Right renal cortex interstitium (tissue), 3 donors: ENCODE measurements at places on chromosomes 12 and 14. TPM values are rescaled to one million over a fixed set of nuclear protein-coding genes. Genes with fewer than 3 reads are reported as not detected.

- no peak for DNase-seq
These were observed 59.1 kb upstream of the AMN start for GRCh38 chr14:102863381-102863780.

DNA sequence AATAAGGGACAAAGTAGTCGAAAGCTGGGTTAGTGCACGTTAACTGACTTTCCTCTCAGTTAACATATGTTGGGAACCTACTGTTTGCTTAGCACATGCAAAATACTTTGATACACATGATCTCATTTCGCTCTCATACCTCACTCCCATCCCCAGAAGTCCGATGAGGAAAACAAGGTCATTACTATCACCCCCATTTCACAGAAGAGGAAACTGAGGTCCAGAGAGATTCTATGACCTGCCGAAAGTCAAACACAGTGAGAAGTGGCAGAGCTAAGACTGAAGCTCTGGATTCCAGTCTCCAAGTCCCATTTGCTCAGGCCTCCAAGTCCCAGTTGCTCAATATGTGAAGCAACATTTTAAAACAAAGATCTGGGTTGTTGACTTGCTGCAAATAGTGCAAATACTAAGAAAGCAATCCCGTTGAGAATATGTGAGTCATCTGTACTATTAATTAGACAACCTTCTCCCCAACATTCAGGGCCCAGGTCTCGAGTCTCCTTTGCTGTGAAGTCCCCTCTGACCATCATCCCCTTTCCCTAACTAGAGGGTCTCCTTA, 170.6 kb upstream of the PWP1 start:
- no peak for DNase-seq

- DNase-seq = no peak
These were observed 7.5 kb upstream of the MANSC4 start for GRCh38 chr12:27787559-27787958.

PTPN11 gene
- polyA plus RNA-seq = 84.4 TPM

HDAC7 gene
- polyA plus RNA-seq = 70.3 TPM

DNA sequence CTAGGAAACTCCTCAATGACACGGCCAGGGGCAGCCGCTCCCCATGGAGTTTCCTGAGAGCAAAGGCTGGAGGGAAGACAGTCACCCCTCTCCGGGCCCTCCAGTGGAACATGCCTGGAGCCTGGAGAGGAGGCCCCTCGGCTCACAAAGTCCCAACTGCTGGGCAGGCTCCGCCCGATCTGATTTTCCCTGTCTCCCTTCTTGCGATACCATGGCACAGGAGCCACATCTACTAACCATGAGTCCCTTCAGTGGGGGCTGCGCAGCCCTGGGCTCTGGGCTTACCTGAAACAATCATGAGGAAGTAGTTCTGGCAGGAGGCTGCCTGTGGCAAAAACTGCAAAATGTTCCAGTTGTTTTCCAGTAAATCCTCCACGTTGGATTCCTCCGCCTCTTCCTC, 15.3 kb downstream of the P2RX2 start:
- DNase-seq = no peak

GRCh38 chr12:23628806-23629205, 320.7 kb downstream of the SOX5 start:
- no peak for DNase-seq

GRCh38 chr12:1216560-1216959, 225.5 kb downstream of the ERC1 start:
- DNase-seq = no peak

SVOP gene
- polyA plus RNA-seq = 0.03 TPM

DNA sequence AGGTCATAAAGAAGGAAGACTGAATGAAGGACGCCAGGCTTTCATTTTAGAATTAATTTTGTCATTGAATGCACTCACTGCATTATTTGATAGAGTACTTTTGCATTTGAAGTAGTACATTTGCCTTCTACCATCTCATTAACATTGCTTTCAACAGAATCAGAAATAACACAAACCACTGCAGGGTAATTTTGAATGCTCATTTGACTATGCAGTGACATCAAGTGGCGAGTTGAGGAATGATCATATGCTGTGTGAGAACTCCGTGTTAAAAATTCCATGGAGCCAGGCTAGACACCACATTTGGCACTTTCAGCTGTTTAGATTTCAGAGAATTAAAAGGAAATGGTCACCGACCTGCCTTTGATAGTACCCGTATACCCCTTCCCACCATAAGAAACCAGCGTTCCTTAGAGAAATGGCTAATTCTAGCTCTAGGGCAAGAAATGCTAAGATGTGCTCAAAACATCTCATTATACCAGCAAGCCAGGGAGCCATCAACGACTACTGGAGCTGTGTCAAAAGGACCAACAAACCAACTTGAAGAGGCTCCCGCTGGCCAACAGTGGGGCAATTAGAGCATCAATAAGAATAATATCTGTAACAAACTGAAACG, 16.5 kb downstream of the HEBP1 start:
- no peak for DNase-seq

GRCh38 chr14:22780105-22780679, 13.7 kb downstream of the OXA1L start:
- no peak for DNase-seq
